ENCODE measurements at places on chromosomes 6 and 20.

DNA sequence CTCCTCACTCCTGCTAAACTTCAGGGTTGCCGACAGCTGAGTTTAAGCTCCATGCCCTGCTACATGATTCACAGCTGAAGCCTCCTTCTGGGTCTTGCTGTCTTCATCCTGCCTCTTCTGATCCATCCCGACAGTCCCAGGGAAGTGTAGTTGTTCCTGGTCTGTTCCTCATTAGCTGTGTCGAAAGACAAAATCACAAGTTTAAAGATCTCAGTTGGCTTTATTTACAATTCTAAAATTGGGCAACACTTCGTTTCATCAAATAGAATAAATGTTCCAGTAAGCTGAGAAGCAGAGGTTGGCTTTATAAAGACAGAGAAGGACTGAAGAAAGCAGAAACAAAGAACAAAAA lies 4.1 kb upstream of the SLC2A10 start:
- DNase-seq: no peak

GRCh38 chr6:102223942-102224341 lies 830.4 kb downstream of the GRIK2 start:
- DNase-seq: no peak

- peak; percentile 98 for DNase-seq
Observed at GRCh38 chr20:10434467-10434831, 427 bp upstream of the MKKS start.

GRCh38 chr6:20699402-20699801 lies 165.1 kb downstream of the CDKAL1 start:
- DNase-seq: peak; percentile 68

DNA sequence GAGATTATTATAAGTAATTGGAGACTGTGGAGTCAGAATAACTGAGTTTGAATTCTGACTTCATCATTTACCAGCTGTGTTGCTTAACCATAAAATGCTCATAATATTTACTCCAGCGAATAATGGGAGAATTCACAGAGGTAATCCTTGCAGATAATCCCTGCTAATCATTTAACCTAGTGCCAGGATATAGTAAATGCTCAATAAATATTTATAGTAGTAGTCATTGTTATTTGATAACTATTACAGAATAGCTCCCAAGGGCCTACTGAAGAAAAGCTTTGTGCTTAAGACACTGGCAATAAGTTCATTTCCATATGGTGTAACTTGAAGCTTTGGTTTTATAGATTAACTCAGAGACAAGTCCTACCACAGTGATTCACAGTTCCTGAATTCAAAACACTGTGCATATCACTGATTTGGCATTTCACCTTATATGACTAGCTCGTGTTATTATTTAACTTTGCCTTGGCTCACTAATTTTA lies 208.8 kb upstream of the PLCB4 start:
- DNase-seq: no peak

GRCh38 chr6:43773980-43774775 lies 4.2 kb downstream of the VEGFA start:
- no peak for DNase-seq

GRCh38 chr6:130933712-130934200 lies 106.5 kb downstream of the SMLR1 start:
- DNase-seq: no peak
